ENCODE measurements at places on chromosomes 16 and 17.

GRCh38 chr16:69402439-69402838 is 16.6 kb upstream of the TERF2 start:
- no peak for DNase-seq

- no peak for DNase-seq
Measured at GRCh38 chr16:54931120-54932014, 702 bp downstream of the IRX5 start.

- no peak for DNase-seq
Measured at GRCh38 chr17:1947229-1947742, 77.8 kb downstream of the RTN4RL1 start.

DNA sequence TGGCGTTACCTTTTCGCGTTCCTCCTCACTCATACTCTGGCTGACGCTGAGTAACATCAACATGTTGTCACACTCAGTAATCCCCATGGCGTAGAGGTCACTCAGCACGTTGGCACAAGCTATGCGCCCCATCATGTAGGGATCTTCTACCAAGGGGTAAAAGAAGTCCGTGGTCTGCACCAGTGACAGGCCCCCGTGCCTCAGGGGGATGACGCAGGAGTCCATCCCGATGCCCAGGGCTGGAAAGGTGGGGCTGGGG is 596 bp downstream of the SEPHS2 start:
- no peak for DNase-seq

GRCh38 chr16:5891296-5891695 is 793.7 kb upstream of the EEF2KMT start:
- DNase-seq = no peak

All from DMS153 (cell line).